NCI-H446 (cell line): ENCODE measurements at places on chromosomes 5 and 9.

GRCh38 chr5:73459366-73459765, 10.8 kb upstream of the FOXD1 start:
- no peak for DNase-seq

GRCh38 chr5:101271416-101271815, 368.3 kb upstream of the ST8SIA4 start:
- DNase-seq = no peak

- DNase-seq = no peak
These were observed 86.6 kb upstream of the SLC24A2 start for GRCh38 chr9:19875291-19875920.

GRCh38 chr9:135775911-135776310, 73.9 kb downstream of the KCNT1 start:
- no peak for DNase-seq

DNA sequence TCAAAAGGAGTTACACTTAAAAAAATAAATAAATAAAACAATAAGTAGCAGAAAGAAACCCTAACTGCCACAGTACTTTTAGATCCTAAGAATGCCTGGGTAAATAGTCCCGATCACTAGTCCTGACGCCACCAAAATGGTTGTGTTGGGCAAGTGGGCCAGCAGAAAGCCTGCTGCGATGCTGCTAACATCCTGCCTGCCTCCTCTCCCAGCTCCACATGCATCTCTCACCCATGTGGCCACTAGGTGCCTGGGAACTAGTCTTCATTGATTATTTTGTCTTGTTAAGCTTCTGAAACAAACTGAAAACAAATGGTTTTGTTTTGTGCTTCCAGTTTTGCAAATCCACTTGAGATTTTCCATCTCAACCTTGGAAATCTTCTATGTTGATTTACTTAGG, 54.4 kb upstream of the TRAF1 start:
- no peak for DNase-seq

GRCh38 chr9:133771486-133772482, 33.6 kb upstream of the SARDH start:
- DNase-seq = no peak

DNA sequence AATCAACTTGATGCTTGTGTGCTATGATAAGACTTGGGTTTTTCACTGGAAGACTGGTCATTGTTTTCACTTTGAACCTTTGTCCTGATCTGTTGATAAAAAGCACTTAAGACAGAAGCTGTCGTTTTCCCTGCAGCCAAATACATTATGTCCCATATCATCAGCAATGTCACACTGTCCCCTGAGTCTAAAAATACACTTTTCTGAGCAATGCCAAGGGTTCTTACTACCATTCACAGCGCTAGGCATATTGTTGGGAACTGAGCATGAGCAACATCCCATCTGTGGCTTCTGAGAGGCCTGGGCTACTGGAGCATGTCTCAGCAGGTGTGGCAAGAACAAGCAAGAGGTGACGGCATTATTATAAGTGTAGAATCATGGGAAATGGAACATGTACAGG, 81.8 kb downstream of the SEMA6A start:
- no peak for DNase-seq
